Neural crest cell (in vitro differentiated cells): ENCODE measurements at places on chromosomes 4 and X.

- no peak for DNase-seq
Measured at GRCh38 chr4:64729561-64729960, 320.3 kb upstream of the TECRL start.

DNA sequence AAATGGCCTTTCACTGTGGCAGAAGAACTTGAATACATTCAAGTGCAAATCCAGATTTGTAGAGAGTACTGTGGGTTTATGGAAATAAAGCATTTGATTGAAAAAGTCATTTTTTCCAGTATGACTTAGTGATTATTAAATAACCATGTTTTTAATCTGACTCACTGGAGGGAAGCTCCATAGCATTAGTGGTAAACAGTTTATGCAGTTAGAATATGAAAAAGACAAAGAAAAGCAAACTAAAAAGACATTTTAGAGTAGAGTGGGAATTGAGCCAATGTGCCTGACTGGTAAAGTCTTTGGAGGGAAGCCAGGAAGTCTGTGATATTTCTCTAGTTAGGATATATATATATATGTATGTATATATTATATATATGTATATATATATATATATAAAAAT is 53.4 kb downstream of the FAT4 start:
- DNase-seq, result no peak

- no peak for DNase-seq
Measured at GRCh38 chr4:188332265-188332664, 193.0 kb downstream of the TRIML1 start.

- DNase-seq, result no peak
Measured at GRCh38 chr4:163535657-163536056, 41.2 kb downstream of the TMA16 start.

GRCh38 chr4:55926610-55927009 is 22.1 kb upstream of the CEP135 start:
- DNase-seq, result no peak

DNA sequence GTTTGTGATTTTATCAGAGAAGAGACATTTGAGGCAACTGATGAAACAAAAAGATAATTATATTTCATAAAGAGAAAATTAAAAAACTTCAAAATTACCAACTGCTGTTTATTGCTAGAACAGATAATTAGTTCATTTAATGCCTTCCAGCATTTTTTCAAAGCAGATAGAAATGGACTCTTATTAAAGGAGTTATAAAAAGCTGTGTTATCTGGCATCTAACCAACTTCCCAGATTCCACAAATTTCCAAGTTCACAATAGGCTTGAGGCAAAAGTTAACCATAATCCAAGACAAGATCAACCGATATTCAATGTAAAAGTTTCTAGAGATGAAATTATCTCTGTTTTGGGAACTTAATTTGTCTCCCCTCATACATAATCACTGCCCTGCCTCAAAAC is 152.4 kb downstream of the TSPAN5 start:
- no peak for DNase-seq

GRCh38 chr4:69910016-69910782 is 20.7 kb upstream of the CSN1S1 start:
- no peak for DNase-seq

- DNase-seq, result no peak
Measured at GRCh38 chr4:125267630-125268029, 47.1 kb upstream of the FAT4 start.

- peak; percentile 28 for DNase-seq
Measured at GRCh38 chr4:140637836-140638235, 69.1 kb upstream of the UCP1 start.
